ENCODE measurements at places on chromosomes 7 and 10. TPM values are rescaled to one million over a fixed set of nuclear protein-coding genes. Genes with fewer than 3 reads are reported as not detected.

DNA sequence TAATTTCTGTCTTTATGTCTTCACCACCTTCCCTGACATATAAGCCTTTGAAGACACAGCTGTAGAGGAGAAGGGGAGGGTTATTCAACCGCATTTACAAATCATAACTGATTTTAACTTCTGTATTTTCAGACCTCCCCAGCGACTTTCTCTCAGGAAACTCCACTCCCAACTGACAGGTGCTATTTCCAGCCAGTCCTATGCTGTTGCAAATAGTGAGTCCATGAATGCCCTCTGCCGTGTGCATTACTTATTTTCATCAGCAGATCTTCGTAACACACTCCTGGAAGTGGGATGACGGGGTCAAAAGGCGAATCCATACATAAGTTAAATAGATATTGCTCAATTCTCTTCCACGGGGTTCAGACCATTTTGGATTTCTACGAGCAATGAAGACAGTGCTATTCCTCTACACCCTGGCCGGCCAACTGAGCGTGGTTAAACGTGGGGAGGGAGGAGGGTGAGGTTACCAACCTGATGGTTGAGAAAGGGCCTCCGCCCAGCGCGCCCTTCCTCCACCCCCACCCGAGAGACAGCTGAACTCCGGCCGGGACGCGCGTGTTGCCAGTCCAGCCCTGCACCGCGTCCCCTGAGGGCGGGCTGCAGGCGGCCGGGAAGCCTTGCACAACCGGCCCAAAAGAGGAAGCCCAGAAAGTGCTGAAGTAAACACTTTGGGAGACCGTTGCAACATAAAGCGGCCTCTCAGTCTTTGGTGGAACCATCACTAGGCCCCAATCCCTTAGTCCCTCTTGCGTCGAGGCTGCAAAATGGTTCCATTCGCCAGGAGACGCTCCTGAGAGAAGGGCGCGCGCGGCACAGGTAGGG, at the start of gene APBB1IP:
APBB1IP (plus strand) TSS at position 705 of the 825 bp plus-strand sequence. CDS start 53,986 bp downstream, outside the sequence.
- no peak for DNase-seq

GRCh38 chr10:2760736-2761135, 306.6 kb upstream of the PFKP start:
- DNase-seq: no peak

GRCh38 chr10:78782441-78782840, 286.3 kb upstream of the ZMIZ1 start:
- DNase-seq: no peak

DNA sequence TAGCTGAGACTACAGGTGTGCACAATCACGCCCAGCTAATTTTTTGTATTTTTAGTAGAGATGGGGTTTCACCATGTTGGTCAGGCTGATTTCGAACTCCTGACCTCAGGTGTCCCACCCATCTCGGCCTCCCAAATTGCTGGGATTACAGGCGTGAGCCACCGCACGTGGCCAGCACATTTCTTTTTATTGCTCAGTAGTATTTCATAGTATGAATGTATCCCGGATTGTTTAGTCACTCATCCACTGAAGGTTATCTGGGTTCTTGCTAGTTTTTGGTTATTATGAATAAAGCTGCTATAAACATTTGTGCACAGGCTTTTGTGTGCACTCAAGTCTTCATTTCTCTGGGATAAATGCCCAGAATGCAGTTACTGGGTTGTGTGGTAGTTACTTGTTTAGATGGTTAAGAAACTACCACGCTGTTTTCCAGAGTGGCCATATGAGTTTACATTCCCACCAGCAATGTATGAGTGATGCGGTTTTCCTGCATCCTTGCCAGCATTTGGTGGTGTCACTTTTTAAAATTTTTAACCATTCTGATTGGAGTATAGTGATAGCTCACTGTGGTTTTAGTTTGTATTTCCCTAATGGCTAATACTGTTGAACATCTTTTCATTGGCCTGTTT, 275.8 kb upstream of the LYZL1 start:
- peak; percentile 82 for DNase-seq

DNA sequence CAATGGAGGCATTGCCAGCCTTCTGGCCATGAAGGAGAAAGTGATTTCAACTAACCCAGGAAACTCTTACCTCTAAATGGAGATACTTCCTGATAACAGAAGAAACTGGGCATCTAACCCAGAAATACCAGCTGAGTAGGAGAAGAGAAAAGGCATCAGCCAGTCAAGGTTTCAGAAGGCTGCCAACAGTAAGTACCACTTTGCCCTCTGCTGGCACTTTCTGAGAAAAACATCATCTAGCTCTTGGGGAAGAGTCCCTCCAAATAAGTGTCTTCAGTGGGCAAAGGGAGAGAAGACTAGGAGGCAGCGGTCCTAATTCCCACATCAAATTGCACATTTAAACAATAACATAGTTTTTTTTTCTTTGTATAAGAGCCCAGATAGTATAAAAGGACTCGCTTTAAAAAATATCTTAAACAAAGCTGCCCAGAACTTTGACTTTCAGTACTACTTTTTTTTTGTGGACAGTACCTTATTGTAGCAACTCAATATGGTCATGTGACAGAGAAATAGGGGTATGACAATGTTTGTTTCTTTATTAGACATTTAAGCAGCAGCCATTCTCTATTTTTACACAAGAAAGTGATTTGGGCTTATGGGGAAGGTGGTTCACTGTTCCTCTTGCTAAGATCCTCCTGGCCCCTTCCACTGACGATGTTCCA, 157.3 kb downstream of the CTTNBP2 start:
- peak; percentile 81 for DNase-seq

GRCh38 chr7:44177570-44178131, 11.6 kb downstream of the GCK start:
- DNase-seq: peak; percentile 82

- no peak for DNase-seq
Measured at GRCh38 chr10:9060314-9060713, 1005.8 kb downstream of the GATA3 start.

GRCh38 chr7:22372863-22373262, 15.9 kb upstream of the RAPGEF5 start:
- DNase-seq: no peak

GRCh38 chr7:37112876-37113275, 335.8 kb downstream of the ELMO1 start:
- peak; percentile 39 for DNase-seq

GRCh38 chr7:76303202-76304147, 1.0 kb downstream of the HSPB1 start:
- peak; percentile 95 for DNase-seq

- DNase-seq: no peak
Measured at GRCh38 chr10:100291356-100291755, 4.9 kb upstream of the BLOC1S2 start.

Gene OR9A2
- total RNA-seq: not detected

Gene OPN4
- 0.02 TPM for total RNA-seq

Gene MUC12
- 0.54 TPM for total RNA-seq

Gene RTKN2
- 7.3 TPM for total RNA-seq

Gene NUDT1
- 162 TPM for total RNA-seq

Gene ZNF777
- total RNA-seq: 3.8 TPM
